Esophagus muscularis mucosa (tissue), 4 donors: ENCODE measurements at places on chromosomes 2 and 18.

GRCh38 chr2:177147093-177147694 lies 65.4 kb upstream of the HNRNPA3 start:
- no peak for DNase-seq

DNA sequence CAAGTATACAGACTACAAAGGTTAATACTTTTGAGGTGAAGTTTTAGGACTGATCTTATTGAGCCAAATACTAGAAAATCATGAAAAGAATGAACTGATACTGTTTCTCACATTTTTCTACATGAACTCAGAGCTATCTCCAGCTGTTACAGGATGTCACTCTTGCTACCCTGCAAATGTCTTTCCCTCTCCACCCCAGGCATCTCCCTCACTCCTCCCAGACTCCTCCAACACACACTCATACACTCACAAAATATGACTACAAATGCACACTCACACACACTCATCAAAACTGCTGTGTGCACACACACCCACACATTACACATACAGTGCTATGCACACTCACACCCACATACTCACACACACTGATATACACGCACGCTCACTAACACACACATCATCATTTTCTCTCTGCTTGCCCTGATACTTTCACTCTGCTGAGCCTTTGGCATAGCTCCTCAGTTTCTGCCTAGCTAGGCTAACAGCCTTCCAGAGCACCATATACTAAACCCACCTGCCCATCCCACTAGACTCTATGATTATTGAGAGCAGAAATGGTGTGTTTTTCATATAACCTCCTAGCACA lies 273.3 kb downstream of the CD226 start:
- no peak for DNase-seq

DNA sequence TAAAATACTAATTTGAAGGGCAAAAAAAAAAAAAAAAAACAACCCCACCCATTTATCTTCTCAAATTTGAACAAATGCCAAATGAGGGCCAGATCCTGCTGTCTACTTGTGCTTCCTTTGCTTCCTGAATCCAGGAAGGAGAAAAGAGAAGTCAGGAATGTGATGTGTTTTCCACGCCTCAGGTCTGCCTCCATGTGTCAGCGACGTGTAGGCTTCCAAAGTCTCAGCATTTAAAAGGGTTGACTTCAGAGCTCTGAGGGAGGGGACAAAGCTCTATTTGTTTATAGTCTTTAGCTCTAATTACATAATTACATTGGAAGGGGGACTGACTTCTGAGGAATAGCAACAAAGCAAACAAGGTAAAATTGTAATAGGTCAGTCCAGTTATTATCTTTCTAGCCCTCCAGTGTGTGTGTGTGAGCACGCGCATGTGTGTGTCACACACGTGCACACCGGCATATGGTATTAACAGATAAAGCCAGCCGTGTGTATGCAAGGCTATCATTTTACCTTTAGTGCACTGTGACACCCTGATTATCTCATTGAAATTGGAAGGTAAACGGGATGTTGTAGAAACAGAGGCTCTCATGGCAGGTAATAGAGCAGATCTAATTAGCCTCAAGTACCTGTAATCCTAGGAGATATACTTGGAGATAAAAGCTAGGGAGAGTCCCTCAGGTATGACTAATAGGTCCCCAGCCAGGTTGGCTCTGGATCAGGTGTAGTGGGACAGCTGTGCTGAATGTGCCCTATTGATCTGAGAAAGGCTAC lies 911.4 kb upstream of the ZEB2 start:
- DNase-seq: no peak

DNA sequence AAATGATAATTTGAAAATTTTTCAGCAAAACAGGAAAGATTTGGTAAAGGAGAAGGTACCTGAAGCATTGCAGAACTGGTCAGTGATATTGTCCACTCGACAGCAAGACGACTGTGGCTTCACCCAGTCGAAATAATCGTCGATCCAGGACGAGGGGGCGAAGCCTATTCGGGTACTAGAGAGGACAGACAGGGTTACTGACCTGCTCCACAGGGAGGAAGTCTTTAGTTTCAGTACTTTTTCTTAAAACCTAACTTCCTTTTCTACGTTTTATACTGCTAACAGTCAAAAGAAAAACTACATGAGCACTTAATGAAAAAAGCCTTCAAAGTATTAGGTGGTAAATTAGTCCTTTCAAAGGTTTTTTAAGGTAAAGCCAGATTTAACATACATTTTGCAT lies 36.0 kb downstream of the RMC1 start:
- DNase-seq: no peak
